Fibroblast of gingiva (primary cell): ENCODE measurements at places on chromosomes 1 and 21.

DNA sequence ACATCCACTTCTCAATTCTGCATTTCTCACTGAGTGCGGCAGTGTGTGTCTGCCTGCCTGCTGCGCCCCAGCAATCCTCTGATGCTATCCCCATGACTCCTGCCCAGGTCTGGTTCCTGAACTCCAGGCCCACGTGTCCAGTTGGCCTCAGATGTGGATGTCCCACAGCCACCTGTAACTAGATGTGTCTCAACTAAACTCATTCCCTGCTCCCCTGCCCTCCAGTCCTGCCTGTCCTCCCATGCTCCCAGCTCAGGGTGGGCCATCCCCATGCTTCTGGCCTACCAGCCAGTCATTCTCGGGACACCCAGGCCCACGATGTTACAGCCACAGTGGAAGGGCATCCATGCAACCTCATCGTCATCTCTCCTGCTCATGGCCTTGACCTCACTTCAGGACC is 76.8 kb downstream of the STUM start:
- DNase-seq, result no peak

GRCh38 chr1:203592730-203593129 is 33.9 kb upstream of the ATP2B4 start:
- DNase-seq, result peak; percentile 23

DNA sequence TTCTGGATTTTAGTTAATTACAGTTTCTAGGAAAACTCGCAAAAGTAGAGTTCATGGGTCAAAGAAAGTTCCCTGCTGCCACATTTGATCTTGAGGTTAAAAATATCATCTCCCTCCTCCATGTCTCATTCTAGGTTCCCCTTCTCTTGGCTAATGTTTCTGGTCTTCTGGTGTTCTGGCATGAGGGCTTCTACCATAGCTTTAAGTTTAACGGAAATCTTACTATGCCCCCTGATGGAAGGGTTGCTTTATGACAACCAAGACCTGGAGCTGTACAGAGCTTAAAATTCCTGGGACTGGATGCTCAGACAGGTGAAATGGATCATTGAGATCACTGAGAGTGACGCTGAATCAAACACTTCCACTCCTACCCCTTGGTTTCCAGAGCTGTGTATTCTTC is 1881.7 kb downstream of the MRPL39 start:
- no peak for DNase-seq

DNA sequence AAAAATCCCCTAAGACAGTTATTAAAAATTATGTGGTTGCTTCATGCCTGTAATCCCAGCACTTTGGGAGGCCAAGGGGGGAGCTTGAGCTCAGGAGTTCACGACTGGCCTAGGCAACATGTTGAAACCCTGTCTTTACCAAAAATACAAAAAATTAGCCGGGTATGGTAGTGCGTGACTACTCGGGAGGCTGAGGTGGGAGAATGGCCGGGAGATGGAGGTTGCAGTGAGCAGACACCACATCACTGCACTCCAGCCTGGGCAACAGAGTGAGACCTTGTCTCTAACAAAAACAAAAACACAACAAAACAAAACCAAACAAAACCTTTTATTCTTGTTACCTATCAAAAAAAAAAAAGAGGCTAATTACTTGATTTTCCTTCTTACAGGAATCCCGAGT is 2.1 kb downstream of the ELK4 start:
- no peak for DNase-seq

DNA sequence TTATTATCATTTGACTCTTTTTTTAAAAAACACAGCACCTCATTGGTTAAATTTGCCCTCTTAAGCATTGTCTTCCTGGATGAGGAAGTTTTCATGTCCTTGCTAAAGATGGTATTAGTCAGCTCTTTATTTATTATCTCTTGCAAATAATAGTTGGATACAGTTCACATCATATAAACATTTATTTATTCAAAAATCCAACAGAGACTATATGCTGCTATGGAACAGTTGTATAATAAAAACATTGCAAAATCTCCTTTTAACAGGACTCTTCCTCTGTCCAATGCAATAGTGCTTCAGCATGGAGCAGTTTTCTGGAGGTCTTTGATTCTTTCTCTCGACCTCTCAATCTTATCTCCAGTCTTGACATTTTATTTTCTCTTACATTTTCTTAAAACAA is 49.5 kb upstream of the VCAM1 start:
- DNase-seq, result peak; percentile 38

DNA sequence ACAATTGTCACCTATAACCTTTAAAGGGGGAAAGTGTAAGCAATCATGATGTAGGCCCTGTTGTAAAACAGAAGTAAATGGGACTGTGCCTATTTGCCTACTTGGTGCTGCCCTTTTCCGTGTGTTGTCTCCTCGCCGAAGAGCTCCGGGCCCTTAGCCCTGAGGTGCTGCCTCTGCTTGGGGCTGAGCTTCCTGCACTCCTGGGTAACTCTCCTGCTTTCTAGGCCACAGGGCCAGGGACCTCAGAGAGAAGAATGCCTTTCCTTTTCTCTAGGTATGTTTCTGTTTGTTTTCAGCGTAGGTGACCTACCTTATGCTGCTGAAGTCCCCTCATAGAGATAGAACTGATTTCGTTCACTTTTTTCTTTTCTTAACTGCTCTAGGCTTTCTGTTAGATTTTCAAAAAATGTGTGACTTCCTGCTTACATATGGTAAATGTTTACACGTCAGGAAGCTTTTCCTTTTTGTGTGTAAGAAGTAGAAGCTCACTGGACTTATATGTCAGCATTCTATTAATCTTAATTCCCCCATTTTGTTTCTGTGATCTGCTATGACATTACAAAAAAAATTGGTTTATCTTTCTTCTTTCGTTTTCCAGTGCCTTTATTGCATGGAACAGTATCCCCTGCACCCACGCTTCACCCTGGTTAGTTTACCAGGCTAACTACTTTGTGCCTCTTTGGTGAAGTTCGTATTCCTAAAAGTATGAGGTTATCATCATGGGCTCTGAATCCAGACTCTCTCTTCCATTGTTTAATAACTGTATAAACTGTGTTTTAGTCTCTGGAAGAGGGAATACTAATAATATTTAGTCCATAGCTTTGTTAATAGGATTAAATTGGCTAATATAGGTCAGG is 61.7 kb downstream of the ITSN1 start:
- no peak for DNase-seq

GRCh38 chr1:45730075-45730779 is 20.2 kb downstream of the IPP start:
- DNase-seq, result no peak

GRCh38 chr1:234114648-234115307 is 210.3 kb downstream of the SLC35F3 start:
- DNase-seq, result peak; percentile 34

- no peak for DNase-seq
Measured at GRCh38 chr1:173554541-173555250, 48.2 kb downstream of the SLC9C2 start.

- no peak for DNase-seq
Measured at GRCh38 chr1:46158312-46159281, 16.3 kb upstream of the TSPAN1 start.

DNA sequence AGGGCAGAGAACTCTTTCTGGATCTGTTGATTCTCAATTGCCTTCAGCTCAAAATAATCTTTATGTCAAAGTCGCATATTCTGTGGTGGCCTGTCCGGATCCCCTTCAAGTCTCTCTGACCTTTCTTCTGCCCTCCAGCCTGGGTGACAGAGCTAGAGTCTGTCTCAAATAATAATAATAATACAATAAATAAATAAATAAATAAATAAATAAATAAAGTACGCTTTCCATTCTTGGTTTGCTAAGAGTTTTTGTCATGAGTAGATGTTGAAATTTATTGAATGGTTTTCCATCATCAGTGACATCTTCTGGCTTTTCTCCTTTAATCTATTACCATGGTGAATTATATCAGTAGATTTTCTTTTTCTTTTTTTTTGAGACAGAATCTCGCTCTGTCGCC is 30.7 kb downstream of the ERRFI1 start:
- no peak for DNase-seq

GRCh38 chr1:2602311-2602835 is 15.8 kb downstream of the PRXL2B start:
- no peak for DNase-seq

DNA sequence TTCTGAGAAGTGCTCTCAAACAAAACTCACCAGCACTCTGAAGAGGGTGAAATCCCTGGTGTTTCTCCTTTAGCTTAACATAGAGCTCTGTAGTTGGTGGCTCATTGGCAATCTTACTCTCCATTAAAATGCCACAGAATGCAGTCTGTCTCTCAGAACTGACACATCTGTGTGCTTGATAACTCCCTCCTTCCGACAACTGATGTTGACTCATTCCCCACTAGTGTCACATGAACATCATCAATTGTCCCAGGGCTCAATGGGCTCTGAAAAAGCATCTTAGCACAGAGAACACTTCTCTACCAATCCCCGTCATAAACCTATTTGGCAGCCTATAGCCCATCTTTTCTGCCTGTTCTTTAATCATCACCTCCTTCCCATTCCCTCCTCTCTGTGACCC is 133.2 kb upstream of the ZC3H11B start:
- no peak for DNase-seq

DNA sequence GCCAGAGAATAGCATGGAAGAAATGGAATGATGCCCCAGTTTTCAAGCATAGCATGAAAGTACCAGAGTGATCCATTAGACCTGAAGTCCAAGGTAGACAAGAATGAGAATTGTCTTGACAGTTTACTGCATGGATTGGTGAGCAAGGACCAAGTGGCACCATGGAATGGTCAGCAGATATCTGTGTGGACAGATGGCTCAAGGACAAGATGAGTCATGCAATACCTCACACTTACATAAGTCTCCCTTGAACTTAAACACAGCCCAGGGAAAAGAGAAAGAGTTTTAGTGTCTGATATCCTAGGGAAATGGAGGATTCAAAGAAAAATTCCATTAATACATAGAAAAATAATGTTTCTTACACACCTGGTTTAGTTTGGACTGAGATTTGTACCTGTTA is 195.2 kb downstream of the MRPL39 start:
- DNase-seq, result no peak

GRCh38 chr21:16667395-16667794 is 845.4 kb upstream of the CXADR start:
- no peak for DNase-seq

GRCh38 chr1:215744419-215744818 is 177.3 kb downstream of the KCTD3 start:
- no peak for DNase-seq

- DNase-seq, result no peak
Measured at GRCh38 chr1:233188061-233188460, 107.5 kb downstream of the PCNX2 start.

DNA sequence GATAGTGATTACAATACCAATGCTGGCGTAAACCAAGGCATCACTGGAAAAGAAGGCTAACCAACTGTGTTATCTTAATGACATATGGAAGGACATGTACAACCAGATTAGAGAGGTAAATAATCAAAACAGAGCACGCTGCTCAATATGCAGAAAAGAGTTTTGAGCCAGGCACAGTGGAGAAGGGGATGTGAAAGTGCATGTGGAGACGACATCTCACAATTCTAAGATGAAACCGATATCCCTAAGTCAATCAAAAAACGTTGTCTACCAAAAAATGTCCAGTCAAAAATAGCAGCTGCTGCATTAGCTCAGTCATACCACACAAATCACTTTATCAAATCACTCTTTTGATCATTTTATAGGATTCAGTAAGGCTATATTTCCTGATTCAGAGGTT is 116.3 kb upstream of the OLIG2 start:
- DNase-seq, result no peak

- DNase-seq, result no peak
Measured at GRCh38 chr1:158058237-158058985, 65.0 kb downstream of the KIRREL1 start.

DNA sequence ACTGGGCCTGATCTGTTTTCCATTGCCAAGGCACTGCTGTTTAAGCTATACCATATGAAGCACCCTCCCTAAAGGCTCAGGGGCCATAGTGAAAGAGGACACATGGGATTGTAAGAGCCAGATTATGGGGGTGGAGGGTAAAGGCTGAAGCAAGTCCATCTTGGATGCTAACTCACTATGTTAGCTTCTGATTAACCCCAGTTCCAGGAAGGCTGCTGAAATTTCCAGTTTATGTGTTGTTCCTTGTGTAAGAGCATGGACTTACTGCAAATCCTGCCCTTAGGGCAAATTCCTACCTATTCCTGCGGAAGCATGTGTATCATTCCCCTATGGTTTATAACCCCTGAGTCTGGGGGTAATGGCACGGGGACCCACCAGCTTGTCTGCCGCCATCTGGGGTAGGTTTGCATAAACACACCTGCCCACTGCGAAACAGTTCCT is 91.8 kb upstream of the SERBP1 start:
- DNase-seq, result no peak

DNA sequence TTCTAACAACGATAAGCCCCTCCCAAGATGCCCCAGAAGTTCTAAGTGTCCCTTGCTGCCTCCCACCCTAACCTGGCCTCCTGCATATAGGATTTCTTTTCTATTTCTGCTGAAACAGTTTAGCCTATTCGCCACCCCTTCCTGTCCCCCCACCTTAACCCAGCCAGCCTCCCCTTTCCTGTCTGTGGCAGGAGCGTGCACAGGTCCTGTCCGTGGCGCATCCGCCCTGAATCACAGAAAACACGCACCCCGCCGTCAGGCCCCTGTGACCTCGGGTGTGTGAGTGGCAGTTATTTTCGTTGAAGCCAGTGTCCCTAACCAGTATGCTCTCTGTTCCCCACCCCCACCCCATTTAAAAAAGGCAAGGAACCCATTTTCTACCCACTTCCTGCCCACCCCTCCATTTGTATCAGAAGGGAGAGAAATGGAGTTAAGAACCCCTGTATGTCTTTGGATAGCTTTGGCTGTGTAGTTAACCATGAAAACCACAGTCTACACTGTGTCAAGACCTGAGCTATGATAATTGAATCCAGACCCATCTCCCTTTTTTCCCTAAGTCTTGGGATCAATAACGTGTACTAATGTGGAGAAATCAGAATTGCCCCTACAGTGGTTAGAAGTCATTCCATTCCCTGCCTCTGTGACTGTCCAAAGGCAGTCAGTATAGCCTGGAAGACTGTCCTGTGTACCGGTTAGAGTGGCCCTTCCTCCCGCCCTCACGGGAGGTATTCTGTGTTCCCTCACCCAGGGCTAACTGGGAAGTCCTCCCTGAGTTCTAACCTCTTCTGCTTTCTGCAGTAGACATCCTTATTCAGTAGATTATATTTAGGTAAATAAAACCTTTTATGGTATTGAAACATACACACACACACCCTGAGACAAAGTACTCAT is 1.8 kb downstream of the PLEKHO1 start:
- no peak for DNase-seq

DNA sequence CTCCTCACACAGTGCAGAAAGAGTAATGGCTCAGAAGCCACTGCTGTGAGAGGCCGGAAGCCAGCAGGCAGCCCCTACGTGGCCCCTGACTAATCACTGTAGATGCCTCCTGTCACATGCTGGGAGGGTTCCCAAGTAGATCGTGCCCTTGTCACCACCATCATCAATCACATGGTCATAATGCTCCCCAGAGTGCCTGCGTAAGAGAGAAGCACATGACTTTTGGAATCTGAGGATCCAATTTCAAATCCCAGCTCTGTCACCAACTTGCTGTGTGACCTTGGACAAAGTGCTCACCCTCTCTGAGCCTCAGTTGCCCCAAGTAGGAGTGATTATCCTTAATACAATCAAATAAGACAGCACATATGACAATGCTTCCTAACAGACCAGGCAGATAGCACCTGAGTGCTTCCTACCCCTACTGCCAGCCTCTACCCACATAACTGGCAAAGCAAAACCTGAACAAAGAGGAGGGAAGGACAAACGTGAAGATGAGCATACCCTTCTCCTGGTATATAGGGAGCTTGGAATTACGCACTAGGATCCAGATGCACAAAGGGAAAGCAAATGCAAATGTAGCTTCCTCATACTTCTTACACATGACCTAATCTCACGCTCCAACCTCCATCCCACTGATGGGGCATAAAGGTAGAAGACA is 65.7 kb downstream of the SDC3 start:
- DNase-seq, result no peak

- DNase-seq, result no peak
Measured at GRCh38 chr1:213968146-213968825, 19.5 kb upstream of the PROX1 start.
